ENCODE measurements at places on chromosomes 1 and 21.

DNA sequence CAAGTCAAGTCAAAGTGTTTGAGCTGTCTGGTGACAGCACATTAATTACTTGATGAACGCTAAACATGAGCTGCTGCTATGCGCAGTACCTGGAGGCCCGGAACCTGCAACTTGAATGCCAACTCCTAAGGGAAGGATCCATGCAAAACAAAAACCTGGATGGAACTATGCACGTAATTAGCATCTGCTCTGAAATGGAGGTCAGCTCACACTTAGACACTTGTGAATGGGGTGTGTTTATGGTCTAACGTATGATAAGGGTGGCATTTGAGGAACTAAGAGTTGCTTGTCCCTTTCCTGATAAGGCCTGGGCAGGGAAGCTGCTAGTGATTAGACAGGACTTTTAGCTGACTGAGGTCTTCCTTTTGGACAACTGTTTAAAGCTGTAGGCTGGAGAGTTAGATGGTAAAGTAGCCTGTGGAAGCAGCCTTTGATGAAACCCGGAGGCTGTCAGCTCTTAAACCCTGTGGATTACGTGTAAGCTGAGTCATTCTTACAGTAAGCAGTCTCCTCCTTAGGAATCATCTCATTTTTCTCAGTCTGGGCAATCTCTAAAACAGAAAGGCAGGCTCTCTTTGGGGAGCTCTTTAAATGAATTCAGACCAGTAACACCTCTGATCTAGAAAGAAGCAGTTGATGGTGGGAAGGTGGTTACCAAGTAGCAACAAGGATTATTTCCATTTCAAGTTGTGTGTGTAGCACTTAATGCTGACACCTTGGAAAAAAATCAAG is 6.8 kb downstream of the TENT5C start:
- DNase-seq = peak; percentile 70

GRCh38 chr1:6592441-6592840 is 10.2 kb downstream of the KLHL21 start:
- no peak for DNase-seq

GRCh38 chr1:221888218-221888617 is 146.3 kb upstream of the DUSP10 start:
- DNase-seq = no peak

GRCh38 chr1:65254320-65255034 is 54.9 kb upstream of the DNAJC6 start:
- peak; percentile 59 for DNase-seq

GRCh38 chr1:1441002-1441888 is 5.8 kb downstream of the VWA1 start:
- DNase-seq = no peak

GRCh38 chr21:38240129-38240528 is 16.7 kb upstream of the KCNJ15 start:
- DNase-seq = no peak

GRCh38 chr1:158496374-158496773 is 24.4 kb downstream of the OR10R2 start:
- DNase-seq = no peak

GRCh38 chr1:29725262-29725661 is 488.9 kb downstream of the PTPRU start:
- DNase-seq = no peak

- peak; percentile 20 for DNase-seq
Observed at GRCh38 chr21:15062606-15062965, 2.2 kb downstream of the NRIP1 start.

DNA sequence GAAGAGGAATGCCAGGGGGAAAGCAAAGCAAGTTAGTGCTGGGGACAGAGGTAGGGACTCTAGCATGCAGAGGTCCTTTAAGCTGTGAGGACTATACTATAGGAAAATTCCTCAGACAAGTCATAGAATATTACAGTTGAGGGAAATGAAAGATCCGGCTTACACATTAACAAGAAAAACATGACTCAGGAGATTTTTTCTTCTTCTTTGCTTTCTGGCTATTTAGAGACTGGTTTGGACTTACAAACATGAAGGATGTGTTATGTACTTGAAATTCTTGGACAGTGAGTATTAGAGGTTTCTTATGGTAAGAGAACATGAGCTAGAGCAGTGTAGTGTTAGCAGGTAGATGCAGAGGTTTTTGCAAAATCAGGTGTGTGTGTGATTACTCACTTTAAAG is 24.9 kb downstream of the USP25 start:
- peak; percentile 58 for DNase-seq

DNA sequence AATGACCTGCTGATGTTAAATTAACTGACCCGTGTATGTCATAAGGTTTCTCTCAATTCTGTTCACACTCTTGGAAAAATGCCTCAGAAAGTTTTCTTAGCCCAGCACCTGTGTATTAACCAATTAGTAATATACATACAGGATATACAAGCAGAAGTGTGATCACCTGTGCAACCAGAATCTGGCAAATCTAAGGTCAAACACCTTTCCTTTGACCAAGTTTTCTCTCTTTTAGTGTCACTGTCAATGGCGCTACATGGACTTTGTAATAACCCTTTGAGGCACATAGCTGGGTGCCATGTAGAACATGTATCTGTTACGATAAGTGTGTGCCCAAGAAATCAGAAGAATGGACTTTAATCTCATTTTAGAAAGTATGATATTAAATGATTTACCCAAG is 1.1 kb downstream of the NCSTN start:
- DNase-seq = no peak

DNA sequence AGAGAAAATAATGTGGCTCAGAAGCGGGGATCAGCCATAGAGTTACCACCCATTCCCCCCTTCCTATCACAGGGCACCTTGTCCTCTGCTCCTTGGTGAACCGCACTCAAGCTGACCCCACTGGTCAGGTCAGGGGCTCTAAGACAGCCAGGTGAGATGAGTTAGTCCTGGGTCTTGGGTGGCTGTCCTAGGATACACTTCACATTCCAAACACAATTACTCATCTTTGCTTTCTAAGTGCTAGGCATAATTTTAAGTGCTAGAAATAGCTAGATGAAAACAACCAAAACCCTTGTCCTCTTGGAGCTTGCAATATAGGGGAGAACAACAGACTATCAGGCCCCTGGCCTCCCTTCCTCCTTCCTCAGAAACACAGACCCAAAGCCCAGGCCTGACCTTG is 7.8 kb upstream of the MUTYH start:
- peak; percentile 34 for DNase-seq

DNA sequence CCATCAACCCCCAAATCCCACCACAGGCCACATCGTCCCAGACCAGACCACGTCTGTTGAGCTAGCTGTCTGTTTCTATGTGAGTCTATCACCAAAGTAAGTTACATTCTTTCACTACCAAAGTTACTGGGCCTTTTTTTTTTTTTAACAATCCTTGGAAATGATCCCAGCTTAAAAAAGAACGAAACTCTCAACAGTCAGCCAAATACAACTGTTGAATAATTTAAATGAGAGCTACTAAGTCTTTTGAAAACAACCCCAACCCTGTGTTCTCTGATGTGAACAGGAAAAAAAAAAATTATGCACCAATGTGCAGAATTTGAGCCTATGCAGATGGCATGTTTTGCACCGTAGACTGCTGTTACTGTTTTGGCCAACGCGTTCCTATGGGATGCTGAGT is 134.0 kb upstream of the ETS2 start:
- DNase-seq = peak; percentile 38

DNA sequence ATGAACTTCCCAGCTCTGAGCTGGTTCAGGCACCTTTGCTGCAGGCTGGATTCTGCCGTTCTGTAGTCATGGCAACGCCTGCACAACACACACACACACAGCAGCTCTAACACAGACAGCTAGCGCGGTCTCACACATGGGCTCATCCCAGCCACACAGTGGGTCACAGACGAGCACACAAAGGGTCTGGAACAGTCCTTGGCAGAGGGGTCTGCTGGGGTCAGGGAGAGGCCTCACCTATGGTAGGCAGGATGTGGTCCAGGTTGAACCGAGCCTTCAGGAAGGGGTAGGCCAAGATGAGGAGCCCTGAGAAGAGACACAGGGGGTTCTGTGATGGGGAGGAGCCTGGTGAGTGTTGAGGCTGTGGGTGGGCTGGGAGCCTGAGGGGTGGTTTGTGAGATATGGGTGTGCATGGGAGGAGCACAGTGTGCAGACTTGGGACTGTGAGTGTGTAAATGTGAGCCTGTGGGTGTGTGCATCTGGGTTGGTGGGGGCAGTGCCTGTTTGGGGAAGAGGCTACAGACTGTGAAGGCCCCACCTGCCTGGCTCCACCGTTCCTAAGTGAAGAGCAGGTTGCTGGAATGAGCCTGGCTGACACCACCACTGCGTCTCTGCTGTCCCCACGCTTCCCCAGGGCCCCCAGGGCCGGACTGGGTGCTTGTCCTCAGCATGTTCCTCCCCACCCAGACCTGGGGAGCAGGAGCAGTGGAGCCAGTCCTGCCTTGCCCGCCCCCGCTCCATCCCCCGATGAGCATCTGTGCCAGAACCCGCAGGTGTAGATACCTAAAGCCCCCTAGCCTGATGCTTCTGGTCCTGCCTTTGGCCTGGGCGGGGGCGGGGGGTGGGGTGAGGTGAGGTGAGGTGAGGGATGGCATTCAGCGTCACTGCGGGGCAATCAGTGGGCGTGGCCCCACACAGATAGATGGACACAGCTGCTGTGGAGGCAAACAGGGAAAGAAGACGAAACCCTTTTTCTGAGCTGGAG is 1.5 kb downstream of the KNCN start:
- peak; percentile 29 for DNase-seq

DNA sequence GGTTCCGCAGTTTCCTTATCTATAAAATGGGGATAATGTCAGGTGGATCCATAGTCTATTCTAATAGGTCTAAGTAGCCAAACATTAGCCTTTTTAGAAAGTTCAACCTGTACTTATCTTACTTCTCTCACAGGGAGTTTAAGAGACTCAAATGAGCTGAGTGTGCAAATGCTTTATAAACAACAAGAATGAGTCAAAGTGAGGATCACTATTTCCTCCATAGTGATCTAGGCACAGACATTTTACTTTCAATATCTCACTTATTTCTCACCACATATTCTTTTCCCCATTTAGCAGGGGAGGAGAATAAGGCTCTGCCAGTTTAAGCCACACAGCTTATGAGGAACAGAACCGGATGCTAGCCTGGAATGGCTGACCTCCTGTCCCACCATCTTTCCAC is 92.1 kb upstream of the LMO4 start:
- DNase-seq = no peak

GRCh38 chr1:241186716-241187115 is 170.3 kb downstream of the RGS7 start:
- DNase-seq = no peak

DNA sequence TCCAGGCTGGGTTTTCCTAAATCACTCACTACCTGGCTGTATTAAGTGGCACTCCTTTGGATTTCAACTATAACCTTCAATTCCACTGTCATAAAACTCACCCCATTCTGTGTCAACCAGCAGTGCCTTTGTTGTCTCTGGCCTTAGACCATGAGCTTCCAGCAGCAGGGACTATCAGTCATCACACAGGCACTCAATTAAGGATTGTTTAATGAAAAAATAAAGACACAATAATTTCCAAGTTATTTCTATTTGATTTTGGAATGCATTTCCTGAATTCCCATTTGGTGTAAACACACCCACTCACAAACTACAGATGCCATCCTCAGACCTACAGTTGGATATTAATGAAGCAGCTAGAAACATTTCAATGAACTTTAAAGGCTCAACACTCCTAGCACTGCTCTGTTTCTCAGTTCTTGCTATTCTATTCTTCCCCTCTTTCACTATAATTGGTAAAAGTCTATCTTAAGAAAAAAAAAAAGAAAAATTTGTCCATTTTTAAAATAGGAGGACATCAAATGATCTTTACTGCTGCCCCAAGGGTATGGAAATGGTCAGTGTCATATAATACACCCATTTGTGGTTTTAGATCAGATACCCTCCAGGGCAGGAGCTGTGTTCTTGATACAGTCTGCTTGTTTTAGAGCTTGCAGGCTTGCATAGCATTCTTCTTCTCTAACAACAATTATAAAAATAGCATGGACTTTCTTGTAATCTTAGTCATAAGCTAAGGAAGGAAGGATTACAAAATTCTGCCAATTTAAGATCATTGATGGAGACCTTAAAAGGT is 156.4 kb downstream of the PTGER3 start:
- DNase-seq = no peak

GRCh38 chr1:93720956-93721626 is 39.5 kb upstream of the BCAR3 start:
- no peak for DNase-seq

GRCh38 chr1:101282314-101283038 is 45.7 kb downstream of the S1PR1 start:
- DNase-seq = peak; percentile 63

GRCh38 chr1:23699280-23700179 is 7.9 kb downstream of the RPL11 start:
- no peak for DNase-seq

DNA sequence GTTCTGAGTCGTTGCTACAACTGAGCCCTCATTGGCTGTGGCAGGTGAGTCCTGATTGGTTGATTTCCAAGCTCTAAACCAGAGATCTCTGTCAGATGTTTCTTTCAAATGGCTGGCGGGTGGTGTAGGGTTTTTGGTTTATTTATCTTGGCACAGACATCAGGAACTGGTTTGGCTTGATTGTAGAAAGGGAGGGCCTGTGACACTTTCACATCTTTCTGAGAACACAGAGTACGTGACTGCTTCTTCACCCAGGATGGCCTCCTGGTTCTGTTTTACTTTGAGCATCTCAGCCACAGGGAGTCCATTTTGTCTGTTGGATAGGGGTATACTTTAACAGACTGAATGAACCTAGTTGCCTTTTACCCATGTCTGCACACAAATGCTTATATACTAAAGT is 89.4 kb upstream of the GPR52 start:
- DNase-seq = peak; percentile 2

- no peak for DNase-seq
Observed at GRCh38 chr21:35827004-35827403, 233.3 kb downstream of the SETD4 start.

- peak; percentile 39 for DNase-seq
Observed at GRCh38 chr1:203590603-203591002, 36.0 kb upstream of the ATP2B4 start.

DNA sequence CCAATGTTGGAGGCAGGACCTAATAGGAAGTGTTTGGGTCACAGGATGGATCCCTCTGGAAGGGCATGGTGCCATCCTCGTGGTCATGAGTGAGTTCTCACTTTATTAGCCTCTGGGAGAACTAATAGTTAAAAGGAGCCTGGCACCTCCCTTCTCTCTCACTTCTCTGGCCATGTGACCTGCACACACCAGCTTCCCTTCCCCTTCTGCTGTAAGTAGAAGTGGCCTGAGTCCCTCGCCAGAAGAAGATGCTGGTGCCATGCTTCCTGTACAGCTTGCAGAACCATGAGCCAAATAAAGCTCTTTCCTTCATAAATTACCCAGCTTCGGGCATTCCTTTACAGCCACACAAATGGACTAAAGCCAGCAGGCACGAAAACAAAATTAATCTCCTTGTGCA is 23.6 kb downstream of the ACOT7 start:
- DNase-seq = no peak

DNA sequence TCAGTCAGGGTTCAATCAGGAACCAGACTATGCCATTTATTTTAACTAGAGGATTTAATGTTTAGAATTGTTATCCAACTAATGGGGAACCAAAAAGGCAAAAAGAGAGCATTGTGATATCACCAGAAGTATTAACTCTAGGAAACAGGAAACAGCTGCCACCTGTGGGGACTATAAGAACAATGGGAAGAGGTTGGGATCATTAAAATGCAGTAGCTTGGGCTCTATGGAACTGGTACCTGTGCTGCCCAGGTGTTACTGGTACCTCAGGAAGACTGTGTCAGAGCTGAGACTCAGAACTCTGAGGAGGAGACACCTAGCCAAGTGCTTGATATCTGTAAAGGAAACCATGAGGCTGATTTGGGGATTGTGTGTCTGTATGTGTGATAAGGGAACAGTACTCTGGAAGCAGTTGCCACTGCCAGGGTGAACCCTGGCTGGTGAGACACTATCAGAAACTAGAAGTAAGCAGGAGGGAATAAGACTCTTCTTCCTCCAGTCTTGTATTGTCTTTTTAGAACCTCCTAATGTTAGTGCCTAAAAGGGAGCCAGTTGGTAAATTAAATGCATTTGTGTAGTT is 49.4 kb downstream of the MAN1A2 start:
- no peak for DNase-seq
